ENCODE measurements at places on chromosomes 11 and 22.

DNA sequence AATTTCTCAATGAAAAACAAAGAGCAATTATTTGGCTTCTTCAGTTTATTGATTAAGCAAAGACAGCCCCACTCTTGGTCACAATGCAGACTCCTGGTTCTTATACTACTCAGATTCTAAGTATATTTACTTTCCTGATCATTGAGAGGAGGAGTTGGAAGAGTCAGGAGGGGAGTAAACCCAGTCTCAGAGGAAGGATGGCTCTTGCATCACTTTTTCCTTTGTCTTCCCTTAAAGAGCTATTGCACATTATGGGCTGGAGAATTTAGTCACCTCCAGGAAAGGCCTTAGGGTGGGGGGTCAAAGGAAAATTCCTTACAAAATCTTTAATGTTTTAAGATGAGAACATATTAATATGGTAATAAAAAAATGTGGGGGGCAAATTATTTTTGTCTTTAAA, 8.1 kb downstream of the SLC17A6 start:
- DNase-seq: no peak

DNA sequence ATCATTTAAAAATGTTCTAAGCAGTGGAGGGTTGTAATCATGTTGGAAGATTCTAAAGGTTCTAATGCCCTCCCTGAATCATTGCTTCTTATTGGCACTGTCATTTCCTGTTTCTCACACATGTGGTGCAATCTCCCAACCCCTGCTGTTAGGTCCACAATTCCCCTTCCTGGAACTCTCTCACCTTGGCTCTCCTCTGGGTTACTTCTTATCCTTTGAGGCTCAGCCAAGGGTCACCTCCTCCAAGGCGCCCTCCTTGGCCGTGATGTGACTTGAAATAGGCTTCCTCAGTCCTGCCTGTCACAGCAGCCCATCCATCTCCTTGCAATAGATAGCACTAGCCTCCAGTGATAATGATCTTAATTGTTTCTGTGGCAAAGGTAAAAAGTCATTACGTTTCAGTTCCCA, 149.8 kb downstream of the TTC17 start:
- no peak for DNase-seq

GRCh38 chr11:72263361-72263760, 19.4 kb upstream of the PHOX2A start:
- DNase-seq: no peak

DNA sequence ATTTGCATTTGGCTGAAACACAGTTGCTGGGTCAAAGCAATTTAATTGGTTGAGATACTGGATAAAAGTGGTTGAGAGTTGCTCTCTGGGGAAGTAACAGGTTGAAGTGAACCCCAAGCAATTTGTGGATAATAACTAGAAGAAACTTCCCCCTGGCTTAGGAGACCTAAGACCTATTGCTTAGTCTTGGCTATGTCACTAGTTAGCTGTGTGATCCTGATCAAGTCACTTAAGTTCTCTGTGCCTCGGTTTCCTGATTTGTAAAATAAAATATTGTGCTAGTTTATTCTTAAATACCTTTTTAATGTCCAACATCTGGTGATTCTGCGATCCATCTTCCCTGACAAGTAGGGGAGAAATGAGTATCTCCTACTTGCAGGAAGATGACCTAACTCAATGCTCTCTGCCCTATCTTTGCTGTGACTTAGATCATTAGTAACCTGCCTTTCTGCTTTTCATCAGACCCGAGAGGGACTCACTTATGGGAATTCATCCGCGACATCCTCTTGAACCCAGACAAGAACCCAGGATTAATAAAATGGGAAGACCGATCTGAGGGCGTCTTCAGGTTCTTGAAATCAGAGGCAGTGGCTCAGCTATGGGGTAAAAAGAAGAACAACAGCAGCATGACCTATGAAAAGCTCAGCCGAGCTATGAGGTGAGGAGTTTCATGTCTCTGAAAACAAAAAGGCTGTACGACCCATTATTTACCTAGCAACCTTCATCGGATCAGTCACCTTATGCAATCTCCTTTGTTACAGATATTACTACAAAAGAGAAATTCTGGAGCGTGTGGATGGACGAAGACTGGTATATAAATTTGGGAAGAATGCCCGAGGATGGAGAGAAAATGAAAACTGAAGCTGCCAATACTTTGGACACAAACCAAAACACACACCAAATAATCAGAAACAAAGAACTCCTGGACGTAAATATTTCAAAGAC, 37.5 kb downstream of the EHF start:
- DNase-seq: no peak

DNA sequence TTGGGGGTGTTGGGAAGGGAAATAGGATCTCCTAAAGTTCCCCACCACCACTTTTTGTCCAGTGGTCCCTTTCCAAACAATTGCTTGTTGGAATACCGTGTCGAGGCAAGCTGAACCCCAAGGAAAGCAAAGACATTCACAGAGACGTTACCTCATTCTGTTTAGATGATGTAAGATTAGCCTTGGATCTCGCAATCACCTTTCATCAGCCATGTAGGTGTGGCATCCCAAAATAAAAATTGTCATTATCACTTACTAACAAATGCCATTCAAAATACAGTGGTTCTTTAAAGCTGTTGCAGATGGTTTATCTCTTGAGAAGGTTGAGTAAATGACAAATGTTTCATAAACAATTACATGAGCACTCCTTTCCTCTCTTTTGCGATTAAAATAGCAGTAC, 86.5 kb upstream of the SLC25A18 start:
- DNase-seq: no peak

- DNase-seq: no peak
Measured at GRCh38 chr11:126391970-126392632, 36.6 kb downstream of the ST3GAL4 start.

DNA sequence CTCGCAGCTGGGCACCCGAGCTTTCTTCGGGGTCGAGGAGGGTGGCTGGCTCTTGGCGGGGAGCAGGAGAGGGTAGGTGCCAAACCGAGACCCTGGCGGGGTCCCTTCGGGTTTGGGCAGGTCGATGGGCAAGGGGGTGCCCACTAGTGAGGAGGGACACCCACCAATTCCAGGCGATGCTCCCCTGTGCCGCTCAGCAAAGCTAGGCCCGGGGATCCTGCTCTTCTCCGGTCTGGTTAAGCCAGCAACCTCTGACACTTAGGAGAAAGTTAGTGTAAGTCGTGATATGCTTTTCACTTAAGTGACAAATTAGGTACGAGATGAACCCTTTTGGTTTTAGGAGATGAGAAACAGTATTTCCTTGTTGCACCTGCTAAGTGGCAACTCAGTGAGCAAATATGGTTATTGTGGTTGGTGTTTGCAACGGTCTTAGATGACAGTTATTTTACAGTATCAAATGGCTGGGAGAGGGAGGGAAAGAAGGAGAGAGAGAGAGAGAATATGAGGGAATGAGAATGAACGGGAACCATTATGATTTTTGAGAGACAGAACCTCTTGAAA, 565 bp downstream of the NUCB2 start:
- peak; percentile 53 for DNase-seq

- DNase-seq: no peak
Measured at GRCh38 chr11:118448294-118448693, 12.0 kb downstream of the KMT2A start.

DNA sequence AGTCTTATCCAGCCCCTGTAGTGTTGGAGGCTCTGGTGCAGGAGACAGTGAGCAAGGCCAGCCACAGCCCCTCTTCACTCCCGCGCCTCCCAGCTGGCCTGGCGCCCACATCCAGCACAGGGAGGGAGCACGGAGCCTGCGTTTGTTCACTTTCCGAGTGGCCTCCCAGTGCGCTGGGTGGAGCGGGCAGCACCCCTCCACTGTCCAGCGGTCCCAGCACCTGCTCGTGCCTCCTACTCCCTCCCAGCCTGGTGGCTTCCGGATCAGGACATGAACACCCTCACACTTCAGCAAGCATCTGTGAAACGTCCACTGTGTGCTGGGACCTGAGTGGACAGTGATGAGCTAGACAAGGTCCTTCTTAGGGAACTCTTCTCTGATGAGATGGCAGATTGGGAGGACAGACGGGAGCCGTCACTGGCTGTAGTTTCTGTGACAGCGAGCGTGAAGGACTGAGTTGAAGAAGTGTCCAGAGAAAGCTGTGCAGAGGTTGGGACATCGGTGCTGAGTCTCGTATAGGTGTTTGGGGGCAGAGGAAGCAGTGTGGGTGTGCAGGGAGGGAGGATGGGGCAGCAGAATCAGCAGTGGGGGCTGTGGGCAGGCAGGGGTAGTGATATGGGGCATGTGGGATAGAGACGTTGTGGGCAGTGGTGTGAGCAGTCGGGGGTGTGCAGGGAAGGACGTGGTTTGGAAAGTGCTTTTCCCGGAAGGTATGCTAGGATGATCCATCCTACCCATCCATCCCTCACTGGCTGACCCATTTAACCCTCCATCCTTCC, 256.8 kb downstream of the TBC1D22A start:
- DNase-seq: no peak

- DNase-seq: no peak
Measured at GRCh38 chr22:30266445-30267381, at the start of gene OSM. Gene OSM (minus strand): TSS chr22:30266851. CDS start chr22:30266799, 52 bp downstream.

DNA sequence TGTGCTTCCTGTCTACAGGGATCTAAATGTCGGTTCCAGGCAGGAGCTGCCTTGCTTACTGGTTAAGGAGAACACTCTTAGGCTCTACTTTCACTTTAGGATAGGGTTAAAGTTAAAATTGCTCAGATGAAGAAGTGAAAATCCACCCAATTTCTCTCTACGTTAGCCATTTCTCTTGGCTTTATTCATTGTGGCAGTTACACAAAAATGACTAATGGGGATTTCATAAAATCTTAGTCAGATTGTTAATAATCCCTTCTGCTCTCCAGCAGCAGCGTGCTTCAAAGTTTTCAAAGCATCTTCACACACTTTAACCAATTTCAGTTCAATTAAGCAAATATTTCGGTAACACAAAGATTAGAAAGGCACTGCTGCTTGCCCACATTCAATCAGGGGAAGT, 58.4 kb upstream of the RCN1 start:
- no peak for DNase-seq

DNA sequence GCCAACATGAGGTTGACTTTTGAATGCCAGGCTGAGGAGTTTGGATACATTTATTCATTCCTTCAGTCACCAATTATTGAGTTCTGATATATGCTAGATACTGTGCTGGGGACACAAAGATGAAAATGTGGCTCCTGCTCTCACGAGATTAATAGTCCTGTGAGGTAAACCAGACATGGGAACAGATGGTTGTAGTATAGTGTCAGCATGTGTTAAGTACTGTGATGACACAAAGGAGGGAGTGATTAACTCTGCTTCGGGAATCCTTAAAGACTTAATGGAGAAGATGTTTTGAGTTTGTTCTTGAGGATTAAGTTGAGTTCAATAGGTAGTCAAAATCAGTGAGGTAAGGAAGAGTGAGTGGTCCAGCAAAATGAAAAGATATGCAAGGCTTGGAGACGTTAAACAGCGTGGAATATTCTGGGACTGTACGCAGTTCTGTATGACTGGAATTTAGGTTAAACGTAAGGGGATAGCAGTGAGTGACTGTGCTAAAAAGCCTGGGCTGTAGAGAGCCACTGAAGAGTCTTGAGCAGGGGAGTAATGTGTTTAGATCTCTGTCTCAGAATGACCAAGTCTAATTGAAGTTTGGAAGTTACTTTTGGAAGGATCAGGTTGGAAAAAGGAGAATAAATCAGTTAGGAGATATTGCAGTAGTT, 11.8 kb downstream of the RNF121 start:
- DNase-seq: no peak

DNA sequence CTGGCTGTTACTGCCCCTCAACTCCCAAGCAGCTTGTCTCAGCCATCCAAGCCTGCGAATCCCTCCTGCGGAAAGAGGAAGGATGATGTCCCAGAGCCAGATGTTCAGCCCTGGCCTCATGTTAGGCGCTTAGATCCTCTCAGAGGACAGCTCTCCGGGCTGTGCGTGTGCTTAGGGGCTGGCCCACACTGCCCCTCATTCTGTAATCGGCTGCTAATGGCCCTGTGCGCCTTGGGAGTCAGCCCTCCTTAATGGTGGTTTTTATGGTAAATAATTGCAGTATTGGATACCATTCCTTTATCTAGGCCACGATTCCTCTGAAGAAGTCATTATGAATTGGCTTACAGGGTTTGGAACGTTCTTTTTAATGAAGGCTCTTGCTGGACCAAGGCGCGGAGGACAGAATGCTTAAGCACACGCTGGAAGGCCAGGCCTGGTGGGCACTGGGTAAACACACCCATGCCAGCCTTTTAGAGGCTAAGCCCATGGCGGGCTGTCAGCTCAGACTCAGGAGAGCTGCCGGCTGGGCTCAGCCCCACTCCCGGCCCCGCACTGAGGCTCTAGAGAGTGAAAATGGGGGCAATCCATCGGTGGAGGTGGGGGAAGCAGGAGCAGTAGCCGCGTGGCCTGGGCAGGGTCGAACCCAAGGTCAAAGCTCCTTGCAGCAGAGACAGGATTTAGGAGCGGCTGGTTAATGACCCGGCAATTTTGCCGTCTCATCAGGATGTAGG, 1157.5 kb downstream of the BRD1 start:
- DNase-seq: no peak

DNA sequence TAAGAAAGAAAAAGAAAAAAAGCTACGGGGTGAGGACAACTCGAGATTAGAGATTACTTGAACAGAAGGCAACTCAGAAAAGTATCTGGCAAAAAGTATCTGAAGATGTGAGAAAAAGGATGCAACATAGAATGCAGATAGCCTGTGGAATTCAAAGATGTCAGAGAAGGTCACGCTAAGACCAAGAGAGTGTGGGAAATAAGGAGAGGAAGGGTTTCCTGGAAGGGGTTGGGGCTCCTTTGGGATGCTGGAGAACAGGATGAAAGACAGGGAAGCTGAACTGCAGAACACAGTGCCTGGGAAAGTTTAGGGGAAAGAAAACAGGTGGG, 1.2 kb downstream of the GUCY1A2 start:
- DNase-seq: peak; percentile 47

GRCh38 chr22:36753120-36753802, 22.7 kb downstream of the IFT27 start:
- no peak for DNase-seq

DNA sequence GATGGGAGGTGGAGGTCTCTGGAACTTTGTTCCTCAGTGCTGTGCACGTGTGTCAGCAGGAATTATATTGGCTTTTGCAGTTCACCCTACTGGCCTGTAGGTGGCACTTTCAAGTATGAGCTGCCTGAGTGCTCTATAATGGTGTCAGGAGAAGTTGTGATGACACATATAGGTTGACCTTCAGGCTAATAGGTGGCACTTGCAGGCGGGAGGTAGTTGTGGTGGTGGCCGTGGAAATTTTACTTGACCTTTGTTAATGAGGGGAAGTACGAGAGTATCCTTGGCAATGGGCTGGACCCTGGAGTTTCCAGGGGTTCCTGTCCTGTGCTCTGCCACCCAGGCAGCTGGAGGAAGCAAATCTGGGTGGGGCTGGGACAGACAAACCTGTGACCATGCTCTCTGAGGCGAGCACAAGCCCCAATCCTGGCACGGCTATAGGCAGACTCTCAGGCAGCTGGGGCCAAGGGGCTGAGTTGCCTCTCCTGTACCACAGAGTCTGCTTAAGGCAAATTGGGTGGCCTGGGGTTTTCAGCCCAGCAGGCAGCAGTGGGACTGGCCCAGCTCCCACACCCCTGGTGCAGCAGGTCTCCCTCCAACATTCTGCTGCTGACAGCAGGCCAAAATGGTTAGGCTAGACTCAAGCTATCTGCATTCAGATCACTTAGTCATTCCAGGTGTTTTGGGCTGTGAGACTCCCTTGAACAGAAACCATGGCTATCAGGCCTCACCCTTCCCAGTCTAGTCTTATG, 147.5 kb upstream of the CTSC start:
- DNase-seq: peak; percentile 12

- DNase-seq: no peak
Measured at GRCh38 chr11:1194231-1194976, 28.5 kb upstream of the MUC5B start.

Measured in NCI-H1930 (cell line).